ENCODE measurements at places on chromosomes 4 and X.

GRCh38 chr4:125008676-125009075, 296.1 kb upstream of the ANKRD50 start:
- no peak for DNase-seq

DNA sequence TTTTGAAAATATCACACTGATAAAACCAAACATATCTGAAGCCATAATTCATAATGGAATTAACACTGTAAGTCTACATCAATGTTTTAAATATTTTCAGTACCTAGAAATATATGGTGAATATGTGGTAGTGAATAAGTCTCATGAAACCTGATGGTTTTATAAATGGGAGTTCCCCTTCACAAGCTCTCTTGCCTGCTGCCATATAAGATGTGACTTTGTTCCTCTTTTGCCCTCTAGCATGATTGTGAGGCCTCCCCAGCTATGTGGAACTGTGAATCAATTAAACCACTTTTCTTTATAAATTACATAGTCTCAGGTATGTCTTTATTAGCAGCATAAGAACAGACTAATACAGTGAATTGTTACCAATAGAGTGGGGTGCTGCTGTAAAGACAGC, 536.8 kb upstream of the GALNT7 start:
- no peak for DNase-seq

- no peak for DNase-seq
Observed at GRCh38 chrX:109629310-109629709, 4.3 kb upstream of the KCNE5 start.

DNA sequence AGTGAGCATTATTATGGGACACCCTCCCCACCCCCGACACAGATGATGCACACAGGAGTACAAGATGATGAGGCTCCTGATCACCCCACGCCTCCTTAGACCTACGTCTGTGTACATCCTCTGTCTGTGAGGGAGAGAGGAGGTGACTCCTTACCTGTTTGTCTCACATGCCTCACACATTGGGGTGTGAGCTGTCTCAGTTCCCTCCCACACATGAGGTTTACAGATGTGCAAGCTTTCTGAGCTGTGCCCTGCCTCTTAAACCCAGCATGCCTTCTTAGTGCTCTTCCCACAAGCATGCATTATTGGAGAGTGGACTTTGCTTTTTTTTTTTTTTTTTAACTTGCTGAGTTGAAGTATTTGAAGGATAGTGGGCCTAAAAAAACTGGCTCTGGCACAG, 76.7 kb downstream of the CLCN5 start:
- DNase-seq, result no peak

- no peak for DNase-seq
Observed at GRCh38 chr4:15066140-15066539, 63.9 kb downstream of the CPEB2 start.

All from KG1 (cell line).